Endothelial cell (in vitro differentiated cells): ENCODE measurements at places on chromosomes 12 and 14.

GRCh38 chr12:51973560-51973959, 22.1 kb downstream of the ACVR1B start:
- no peak overlapping the region for H3K4me3 ChIP-seq
- H3K4me1 ChIP-seq, result peaks cover 57% of the 10 kb centered on the region
- peaks cover 18% of the 10 kb centered on the region for H3K36me3 ChIP-seq
- H3K27ac ChIP-seq, result peak overlapping the region; percentile 83
- no peak for DNase-seq
- no peaks in the 10 kb centered on the region for H3K27me3 ChIP-seq

GRCh38 chr12:13962699-13963098, 18.7 kb downstream of the GRIN2B start:
- no peak overlapping the region for H3K27ac ChIP-seq
- H3K4me1 ChIP-seq, result peaks cover 26% of the 10 kb centered on the region
- DNase-seq, result no peak

GRCh38 chr12:130945786-130946492, 7.8 kb upstream of the ADGRD1 start:
- peaks cover 3% of the 10 kb centered on the region for H3K36me3 ChIP-seq
- H3K4me1 ChIP-seq, result no peaks in the 10 kb centered on the region
- DNase-seq, result no peak
- no peak overlapping the region for H3K27ac ChIP-seq
- peaks cover 1% of the 10 kb centered on the region for H3K27me3 ChIP-seq
- H3K4me3 ChIP-seq, result no peak overlapping the region

DNA sequence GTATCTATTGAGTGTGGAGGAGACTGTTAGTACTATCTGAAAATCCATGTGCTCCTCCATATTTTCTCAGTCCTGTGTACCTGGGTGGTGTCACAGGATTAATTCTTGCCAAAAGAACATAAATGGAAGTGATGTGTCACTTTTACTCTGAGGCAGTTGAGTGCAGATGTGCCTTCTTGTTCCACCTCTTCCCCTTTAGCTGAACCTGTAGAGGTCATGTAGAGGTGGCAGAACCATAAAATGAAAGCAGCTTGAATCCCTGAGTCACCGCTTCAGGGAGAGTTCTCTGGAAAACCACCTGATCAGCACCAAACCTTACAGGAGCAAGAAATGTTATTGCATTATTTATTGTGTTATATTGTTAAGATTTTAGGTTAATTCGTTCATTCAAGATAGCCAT, 14.7 kb upstream of the SLC25A3 start:
- peaks cover 2% of the 10 kb centered on the region for H3K27me3 ChIP-seq
- H3K27ac ChIP-seq, result no peak overlapping the region

DNA sequence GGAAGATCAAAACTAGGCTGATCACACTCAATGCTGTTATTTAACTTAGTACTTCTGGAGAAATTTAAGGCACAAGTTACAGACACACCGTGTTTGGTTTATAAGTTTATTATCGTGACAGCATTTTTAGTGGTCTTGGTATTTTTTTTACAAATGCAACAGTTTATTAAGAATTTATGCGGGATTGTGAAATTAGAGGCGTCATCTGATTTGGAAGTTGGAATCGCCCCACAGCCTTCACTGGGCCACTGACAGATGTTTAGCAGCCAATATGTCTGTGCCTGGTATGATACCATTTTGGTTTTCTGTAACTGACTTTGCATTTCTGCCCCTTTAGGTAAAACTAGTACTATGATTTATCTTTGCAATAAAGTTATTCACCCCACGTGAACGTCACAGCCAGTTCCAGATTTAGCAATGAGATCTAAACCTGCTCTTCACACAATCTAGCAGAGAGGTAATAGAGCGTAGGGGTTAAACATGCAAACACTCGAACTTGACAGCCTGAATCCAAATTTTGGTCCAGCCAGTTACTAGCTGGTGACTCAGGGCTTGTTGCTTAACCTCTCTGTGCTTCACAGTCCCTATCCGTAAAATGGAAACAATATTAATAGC, 73.2 kb upstream of the SSTR1 start:
- DNase-seq, result no peak
- peaks cover 2% of the 10 kb centered on the region for H3K27me3 ChIP-seq
- no peaks in the 10 kb centered on the region for H3K4me1 ChIP-seq
- H3K4me3 ChIP-seq, result no peak overlapping the region
- H3K27ac ChIP-seq, result no peak overlapping the region

DNA sequence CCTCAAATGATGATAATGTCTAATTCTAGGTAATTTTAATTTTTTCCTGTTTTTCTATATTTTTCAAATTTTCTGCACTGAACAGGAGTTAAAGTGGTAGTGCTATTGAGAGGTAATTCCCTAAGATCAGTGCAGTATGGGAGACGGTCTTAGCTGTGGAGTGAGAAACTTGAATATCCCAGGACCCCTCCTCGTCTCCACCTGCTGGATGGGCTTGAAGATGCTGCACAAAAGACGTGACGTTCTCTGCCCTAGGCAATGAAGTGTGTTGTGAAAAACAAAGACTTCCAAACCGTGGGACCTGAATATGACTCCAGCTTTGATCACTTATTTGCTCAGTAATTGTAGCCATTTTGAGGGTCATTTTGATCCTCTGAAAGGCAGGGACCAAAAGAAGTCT, 298.1 kb downstream of the VRK1 start:
- no peak overlapping the region for H3K4me3 ChIP-seq
- DNase-seq, result peak; percentile 13
- H3K27me3 ChIP-seq, result no peaks in the 10 kb centered on the region
- H3K27ac ChIP-seq, result no peak overlapping the region
- H3K36me3 ChIP-seq, result no peaks in the 10 kb centered on the region

- no peak for DNase-seq
- H3K4me3 ChIP-seq, result peak overlapping the region; percentile 99
- peaks cover 42% of the 10 kb centered on the region for H3K4me1 ChIP-seq
- H3K27ac ChIP-seq, result peak overlapping the region; percentile 93
- H3K27me3 ChIP-seq, result peaks cover 5% of the 10 kb centered on the region
Measured at GRCh38 chr12:50505675-50506530, 1.1 kb downstream of the DIP2B start.

DNA sequence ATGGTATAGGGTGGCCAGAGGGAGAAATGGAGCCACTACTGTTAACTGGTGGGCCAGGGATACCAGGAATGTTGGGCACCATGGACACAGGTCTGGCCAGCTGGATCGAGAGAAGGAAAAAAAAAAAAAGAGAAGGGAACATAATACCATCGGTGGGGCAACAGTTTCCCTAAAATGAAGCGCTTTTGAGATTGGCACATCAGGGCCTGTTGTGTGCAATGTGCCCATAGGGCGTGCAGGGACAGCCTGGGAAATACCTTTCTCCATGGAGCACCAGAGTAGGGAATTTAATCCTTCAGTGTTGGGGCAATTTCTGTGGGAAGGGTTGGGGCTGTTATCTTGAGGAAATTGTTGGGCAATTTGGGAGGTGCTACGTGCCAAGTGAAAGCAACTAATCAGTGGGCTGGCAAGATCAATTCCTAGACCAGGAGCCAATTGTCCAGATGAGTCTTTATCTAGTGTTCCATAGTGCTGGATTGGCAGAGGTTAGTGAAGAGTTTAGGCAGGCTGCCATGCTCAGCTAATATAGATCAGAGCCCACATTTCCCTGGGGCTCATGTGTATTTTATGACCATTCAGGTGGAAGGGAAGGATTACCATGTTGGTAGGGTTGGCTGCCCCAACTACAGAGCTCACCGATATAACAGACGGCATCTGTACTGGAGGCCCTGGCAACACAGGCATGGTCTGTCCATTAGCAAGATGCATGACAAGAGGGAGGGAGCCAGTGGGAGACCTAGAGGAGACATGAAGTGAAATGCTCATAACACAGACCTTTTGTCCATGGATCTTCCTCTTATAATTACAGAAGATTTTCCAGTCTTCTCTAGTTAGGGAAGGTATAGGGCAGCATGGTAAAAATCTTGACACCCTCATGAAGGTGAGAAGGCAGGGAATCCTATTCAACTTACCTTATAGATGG, 25.5 kb upstream of the NPFF start:
- H3K36me3 ChIP-seq, result peaks cover 39% of the 10 kb centered on the region
- H3K27ac ChIP-seq, result no peak overlapping the region
- no peak for DNase-seq
- H3K4me3 ChIP-seq, result peak overlapping the region; percentile 27
- no peaks in the 10 kb centered on the region for H3K4me1 ChIP-seq

DNA sequence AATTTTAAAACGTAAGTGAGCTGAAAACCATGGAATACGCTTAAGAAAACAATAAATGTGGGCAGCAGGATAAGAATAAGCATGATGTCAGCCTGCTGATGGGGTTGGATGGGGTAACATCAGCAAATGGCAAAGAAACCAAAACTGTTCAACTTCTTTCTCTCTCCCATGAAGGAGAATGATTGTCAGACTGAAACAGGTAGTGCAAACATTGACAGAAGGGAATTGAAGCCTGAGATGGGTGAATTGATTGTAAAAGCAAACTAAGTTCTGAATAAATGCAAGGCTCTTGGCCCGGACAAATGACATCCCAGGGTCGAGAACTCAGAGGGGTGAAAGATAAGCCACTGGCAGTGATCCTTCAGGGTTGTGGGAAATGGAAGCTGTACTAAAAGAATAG, 182.6 kb downstream of the ETV6 start:
- DNase-seq, result no peak
- H3K4me3 ChIP-seq, result no peak overlapping the region
- peak overlapping the region; percentile 28 for H3K27ac ChIP-seq
- H3K36me3 ChIP-seq, result peaks cover 11% of the 10 kb centered on the region
- peaks cover 30% of the 10 kb centered on the region for H3K4me1 ChIP-seq

GRCh38 chr12:125271892-125272291, 206.7 kb downstream of the AACS start:
- peaks cover 2% of the 10 kb centered on the region for H3K27me3 ChIP-seq
- H3K36me3 ChIP-seq, result no peaks in the 10 kb centered on the region
- H3K4me1 ChIP-seq, result no peaks in the 10 kb centered on the region
- no peak overlapping the region for H3K27ac ChIP-seq

DNA sequence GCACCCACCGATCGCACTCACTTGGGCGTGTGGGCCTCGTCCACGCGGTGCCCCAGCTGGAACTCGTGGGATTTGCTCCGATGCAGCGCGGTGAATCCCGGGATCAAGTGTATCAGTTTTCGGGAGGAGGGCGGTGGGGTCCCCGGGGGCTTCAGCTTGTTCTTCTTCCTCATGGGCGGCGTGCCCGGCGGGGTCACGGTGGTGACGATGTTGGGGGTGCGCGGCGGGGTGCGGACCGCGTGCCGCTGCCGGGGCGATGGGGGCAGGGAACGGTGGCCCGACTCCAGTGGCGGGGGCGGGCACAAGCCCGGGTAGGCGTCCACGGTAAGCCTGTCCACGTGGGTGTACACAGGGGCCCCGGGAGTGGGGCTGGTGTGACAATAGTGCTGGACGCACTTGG, 207.8 kb downstream of the KSR2 start:
- H3K4me3 ChIP-seq, result no peak overlapping the region
- H3K36me3 ChIP-seq, result no peaks in the 10 kb centered on the region
- no peak for DNase-seq
- H3K4me1 ChIP-seq, result peaks cover 7% of the 10 kb centered on the region

GRCh38 chr14:96268431-96269358, 12.7 kb downstream of the BDKRB1 start:
- no peaks in the 10 kb centered on the region for H3K36me3 ChIP-seq
- no peaks in the 10 kb centered on the region for H3K4me1 ChIP-seq
- H3K4me3 ChIP-seq, result no peak overlapping the region
- H3K27ac ChIP-seq, result no peak overlapping the region
- no peak for DNase-seq

GRCh38 chr12:12562016-12562483, 613 bp downstream of the DUSP16 start:
- peak; percentile 31 for DNase-seq
- peaks cover 5% of the 10 kb centered on the region for H3K36me3 ChIP-seq
- H3K27me3 ChIP-seq, result peaks cover 13% of the 10 kb centered on the region
- peaks cover 10% of the 10 kb centered on the region for H3K4me1 ChIP-seq
- peak overlapping the region; percentile 89 for H3K27ac ChIP-seq

GRCh38 chr14:77097006-77097699, 905 bp upstream of the CIPC start:
- DNase-seq, result no peak
- H3K27me3 ChIP-seq, result peaks cover 16% of the 10 kb centered on the region
- H3K4me3 ChIP-seq, result peak overlapping the region; percentile 94
- no peaks in the 10 kb centered on the region for H3K36me3 ChIP-seq
- H3K27ac ChIP-seq, result peak overlapping the region; percentile 97
- peaks cover 42% of the 10 kb centered on the region for H3K4me1 ChIP-seq

DNA sequence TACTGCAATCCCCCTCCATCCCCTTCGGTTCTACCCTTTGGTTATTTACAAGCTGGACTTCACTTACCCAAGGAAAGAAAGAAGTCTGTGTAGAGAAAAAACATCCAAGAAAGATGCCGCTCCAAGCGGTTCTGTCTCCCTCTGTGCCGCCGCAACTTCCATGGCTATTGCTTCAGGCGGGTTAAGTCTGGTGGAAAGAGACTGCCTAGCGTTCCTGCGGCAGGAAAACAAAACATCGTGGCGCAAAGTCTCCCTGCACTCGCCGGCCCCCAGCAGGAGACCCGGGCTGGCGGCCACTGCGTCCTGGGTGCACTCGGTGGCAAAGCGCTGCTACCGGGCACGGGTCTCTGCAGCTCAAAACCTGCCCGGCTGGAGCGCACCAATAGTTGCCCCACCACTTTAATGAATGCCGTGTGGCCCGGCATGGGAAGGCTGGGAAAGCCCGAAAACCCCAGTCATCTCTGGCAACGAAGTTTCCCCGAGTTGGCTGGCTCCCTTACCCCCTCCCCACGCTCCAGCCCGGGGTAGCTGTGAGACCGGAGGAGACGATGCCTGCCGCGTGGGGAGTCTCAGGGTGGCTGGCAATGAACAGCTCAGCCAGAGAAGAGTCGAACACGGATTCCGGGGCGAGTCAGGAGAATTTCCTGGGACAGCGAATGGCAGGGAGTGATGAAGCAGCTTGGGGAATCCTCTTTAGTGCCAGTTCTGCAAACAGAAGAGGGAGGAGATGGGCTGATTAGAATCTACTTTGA, 3.5 kb upstream of the KCNK10 start:
- H3K27ac ChIP-seq, result no peak overlapping the region
- H3K27me3 ChIP-seq, result peaks cover 20% of the 10 kb centered on the region
- H3K4me3 ChIP-seq, result peak overlapping the region; percentile 67
- peak; percentile 13 for DNase-seq
- H3K36me3 ChIP-seq, result peaks cover 8% of the 10 kb centered on the region
- peaks cover 8% of the 10 kb centered on the region for H3K4me1 ChIP-seq

DNA sequence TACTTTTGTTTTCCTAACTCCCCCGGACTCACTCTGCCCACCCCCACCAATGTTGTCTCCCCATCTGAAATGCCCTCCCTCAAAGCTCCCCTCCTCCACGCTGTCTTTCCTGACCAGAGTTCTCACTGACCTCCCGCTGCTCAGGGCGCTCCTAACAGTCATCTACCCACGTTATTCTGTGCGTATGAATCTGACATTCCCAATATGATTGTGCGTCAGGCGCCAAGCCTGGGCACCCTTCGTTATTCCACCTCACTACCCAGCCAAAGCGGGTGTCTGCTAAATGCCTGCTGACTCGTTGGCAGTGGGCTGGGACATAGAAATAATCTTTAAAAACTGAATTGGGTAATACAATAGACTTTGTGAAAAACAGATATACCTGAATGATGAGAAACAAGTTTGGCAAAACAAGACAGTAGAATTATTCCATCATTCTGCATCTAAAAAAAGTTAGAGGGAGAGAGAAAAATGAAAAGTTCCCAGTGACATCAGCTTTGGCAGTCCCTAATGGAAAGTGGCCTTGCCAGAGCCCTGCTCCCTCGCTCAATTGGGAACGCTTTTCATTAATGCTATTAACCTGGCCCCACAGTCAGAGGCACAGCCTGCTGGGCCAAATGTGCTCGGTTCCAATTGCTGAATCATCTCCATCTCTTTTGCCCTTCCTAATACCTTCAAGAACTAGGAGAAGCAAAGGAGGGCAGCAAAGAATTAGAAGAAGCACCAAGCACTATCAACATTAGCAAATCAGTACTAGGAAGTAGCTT, 74.0 kb upstream of the PLXNC1 start:
- H3K27me3 ChIP-seq, result no peaks in the 10 kb centered on the region
- no peak for DNase-seq
- peaks cover 22% of the 10 kb centered on the region for H3K4me1 ChIP-seq
- no peaks in the 10 kb centered on the region for H3K36me3 ChIP-seq
